Mesothelial cell of epicardium (in vitro differentiated cells): ENCODE measurements at places on chromosomes 11 and 22. TPM values are rescaled to one million over a fixed set of nuclear protein-coding genes. Genes with fewer than 3 reads are reported as not detected.

RIMBP3B gene
- total RNA-seq = 0.13 to 0.68 TPM (median 0.36 TPM) in 3 replicates

DNA sequence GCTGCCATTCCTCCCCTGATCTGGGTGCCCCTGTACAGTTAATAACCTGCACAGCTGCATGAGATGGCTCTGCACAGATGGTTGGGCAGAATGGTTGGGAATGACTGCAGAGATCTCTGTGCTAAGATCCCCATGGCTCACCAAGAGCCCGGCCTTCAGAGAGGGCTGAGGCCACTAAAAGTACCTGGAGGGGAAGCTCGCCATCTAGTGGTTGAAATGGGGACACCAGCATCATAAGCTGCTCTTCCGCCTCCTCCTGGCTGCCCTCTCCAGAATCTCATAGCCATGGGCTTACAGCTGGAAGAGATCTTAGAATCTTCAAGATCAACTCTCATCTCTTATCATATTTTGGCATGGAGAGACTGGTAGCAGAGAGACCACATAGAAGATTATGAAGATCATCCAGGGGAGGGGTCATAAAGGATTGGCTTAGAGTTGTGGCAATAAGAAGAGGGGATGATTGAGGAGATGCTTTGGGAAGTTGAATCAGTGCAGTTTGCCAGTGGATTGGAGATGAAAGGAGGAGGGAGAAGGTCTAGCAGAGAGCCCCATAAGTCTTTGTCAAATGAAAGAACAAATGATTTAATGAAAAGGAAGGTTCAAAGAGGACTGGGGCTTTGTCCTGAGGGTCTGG is 22.0 kb upstream of the TLCD5 start:
- H3K27ac ChIP-seq = no peak overlapping the region
- no peak for DNase-seq
- H3K36me3 ChIP-seq = no peaks in the 10 kb centered on the region
- H3K4me3 ChIP-seq = no peak overlapping the region

APOBEC3C gene
- total RNA-seq = 32.6 to 34.7 TPM (median 34.0 TPM) in 3 replicates

KCNJ4 gene
- total RNA-seq = 2.5 to 2.8 TPM (median 2.6 TPM) in 3 replicates

GRCh38 chr11:103085758-103086365 is 6.1 kb downstream of the DCUN1D5 start:
- no peak for DNase-seq
- H3K4me3 ChIP-seq = no peak overlapping the region
- peaks cover 24% of the 10 kb centered on the region for H3K4me1 ChIP-seq
- no peaks in the 10 kb centered on the region for H3K27me3 ChIP-seq
